ENCODE measurements at places on chromosomes 2 and 18. TPM values are rescaled to one million over a fixed set of nuclear protein-coding genes. Genes with fewer than 3 reads are reported as not detected.

The IL1RL1 gene
- total RNA-seq: 4.3 TPM

The RGPD8 gene
- total RNA-seq: 3.2 TPM

The CTAGE1 gene
- not detected for total RNA-seq

The REG1B gene
- total RNA-seq: not detected

The POTEC gene
- not detected for total RNA-seq

The CRYBA2 gene
- total RNA-seq: not detected

The ANKRD62 gene
- not detected for total RNA-seq

The ACTG2 gene
- total RNA-seq: 0.15 TPM

The CXXC1 gene
- total RNA-seq: 53.5 TPM

The OSBPL1A gene
- total RNA-seq: 22.4 TPM

The TACR1 gene
- total RNA-seq: not detected

The SEMA4F gene
- total RNA-seq: 10.3 TPM

The LIMS2 gene
- not detected for total RNA-seq

The TNFAIP6 gene
- not detected for total RNA-seq

The DTNA gene
- 1.5 TPM for total RNA-seq

The GREB1L gene
- 1.8 TPM for total RNA-seq
